ENCODE measurements at places on chromosomes 6 and 20. TPM values are rescaled to one million over a fixed set of nuclear protein-coding genes. Genes with fewer than 3 reads are reported as not detected.

Gene OR2B3
- total RNA-seq: not detected

Gene HLA-DQA1
- total RNA-seq: not detected

Gene FLRT3
- total RNA-seq: 0.17 TPM

Gene LHFPL5
- total RNA-seq: not detected

Gene NR2E1
- total RNA-seq: not detected

Gene SCAND1
- total RNA-seq: 114 TPM

Gene PHACTR1
- total RNA-seq: 11.7 TPM

Gene PRDM13
- total RNA-seq: 0.10 TPM

Measured in GM23338 (cell line).